Stimulated activated CD4-positive, alpha-beta T cell treated with anti-CD3 and anti-CD28 coated beads, TNF-alpha, amount 100 ng/mL, for 24 hours (primary cell): ENCODE measurements at places on chromosomes 7 and 10.

DNA sequence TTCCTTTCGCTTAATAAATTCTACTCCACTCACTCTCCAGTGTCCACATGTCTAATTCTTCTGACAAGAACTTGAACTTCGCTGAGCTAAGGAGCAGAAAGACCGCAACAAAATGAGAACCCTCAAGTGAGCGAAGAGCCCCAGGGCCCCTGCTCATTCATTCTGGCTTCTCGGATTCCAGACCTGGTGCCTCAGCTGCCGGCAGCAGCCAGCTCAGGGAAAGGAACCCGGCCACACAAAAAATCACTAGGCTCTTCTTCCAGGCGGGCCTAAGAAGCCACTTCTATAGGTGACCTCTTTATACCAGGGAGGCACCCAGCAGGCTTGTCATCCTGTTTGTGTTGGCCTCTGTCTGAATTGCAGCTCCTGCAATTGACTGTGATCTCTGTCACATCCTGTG is 33.3 kb downstream of the OTUD1 start:
- no peak for DNase-seq

DNA sequence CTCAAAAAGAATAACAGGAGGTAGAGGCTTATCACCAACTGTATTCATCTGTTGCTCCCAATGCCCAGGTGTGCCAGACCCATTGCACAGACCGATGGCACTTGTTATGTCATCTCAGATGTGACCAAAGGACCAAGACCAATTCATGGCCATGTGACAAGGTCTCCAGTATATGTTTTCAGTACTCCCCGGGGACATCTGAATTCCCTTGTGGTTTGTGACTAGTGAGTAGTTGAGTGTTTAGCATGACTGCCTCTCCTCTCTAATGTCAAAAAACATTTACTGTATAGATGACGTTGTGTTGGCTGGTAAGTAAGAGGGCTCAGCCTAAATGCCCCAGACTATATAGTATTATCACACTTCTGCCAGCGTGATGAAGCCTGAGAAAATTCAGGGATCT is 202.1 kb upstream of the SMIM30 start:
- no peak for DNase-seq

- DNase-seq = no peak
Measured at GRCh38 chr7:158518980-158519632, 68.5 kb downstream of the PTPRN2 start.

DNA sequence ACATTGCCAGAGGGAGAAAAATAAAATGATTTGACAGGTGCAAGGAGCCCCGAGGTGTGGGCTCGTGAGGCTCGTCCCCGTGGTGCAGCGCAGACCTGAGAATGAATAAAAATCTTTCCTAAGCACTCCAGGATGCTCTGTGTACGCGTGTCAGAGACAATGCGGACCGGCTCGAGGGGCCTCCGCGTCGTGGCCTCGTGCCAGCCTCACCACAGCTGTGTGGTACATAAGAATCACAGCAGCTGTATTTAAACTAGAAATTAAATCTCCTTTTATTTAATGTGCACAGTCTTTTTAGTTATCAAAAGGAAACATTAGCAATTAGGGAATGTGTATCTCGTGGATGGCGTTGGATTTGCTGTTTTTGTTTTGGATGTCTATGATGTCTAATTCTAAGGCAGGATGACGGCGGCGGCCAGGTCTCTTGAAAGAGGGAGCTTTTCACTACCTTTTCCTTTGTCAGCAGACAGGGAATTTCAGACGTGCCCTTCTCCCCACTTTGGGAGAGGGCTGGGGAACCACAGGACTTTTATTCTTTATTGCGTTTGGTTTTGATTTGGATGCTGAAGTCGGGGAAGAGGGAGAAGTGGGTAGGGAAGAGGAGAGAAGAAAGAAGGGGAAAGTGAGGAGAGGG is 365.3 kb upstream of the SHH start:
- DNase-seq = no peak

DNA sequence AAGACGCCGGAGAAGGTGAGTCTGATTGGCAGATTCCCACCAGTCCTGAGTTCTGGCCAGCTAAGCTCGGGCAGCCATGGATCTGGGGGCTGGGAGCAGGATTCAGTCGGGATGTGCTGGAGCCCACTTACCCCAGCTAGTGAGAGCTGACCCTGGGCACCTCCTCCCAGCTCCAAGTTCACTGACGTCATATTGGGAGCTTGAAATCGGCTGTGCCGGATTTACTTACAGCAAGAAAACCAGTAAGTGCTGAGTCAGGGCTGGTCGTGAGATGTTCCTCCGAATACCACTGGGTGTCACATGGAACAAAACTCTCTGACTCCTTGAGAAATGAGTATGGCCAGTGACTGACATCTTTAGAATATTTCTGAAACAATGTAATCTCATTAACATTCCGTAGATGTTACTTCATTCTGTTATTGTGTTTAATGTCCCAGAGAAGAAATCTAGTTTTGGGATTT is 621.2 kb downstream of the SDK1 start:
- DNase-seq = no peak
